ENCODE measurements at places on chromosomes 6 and 20.

- no peak for DNase-seq
These were observed 91.6 kb upstream of the DST start for GRCh38 chr6:56734335-56734734.

DNA sequence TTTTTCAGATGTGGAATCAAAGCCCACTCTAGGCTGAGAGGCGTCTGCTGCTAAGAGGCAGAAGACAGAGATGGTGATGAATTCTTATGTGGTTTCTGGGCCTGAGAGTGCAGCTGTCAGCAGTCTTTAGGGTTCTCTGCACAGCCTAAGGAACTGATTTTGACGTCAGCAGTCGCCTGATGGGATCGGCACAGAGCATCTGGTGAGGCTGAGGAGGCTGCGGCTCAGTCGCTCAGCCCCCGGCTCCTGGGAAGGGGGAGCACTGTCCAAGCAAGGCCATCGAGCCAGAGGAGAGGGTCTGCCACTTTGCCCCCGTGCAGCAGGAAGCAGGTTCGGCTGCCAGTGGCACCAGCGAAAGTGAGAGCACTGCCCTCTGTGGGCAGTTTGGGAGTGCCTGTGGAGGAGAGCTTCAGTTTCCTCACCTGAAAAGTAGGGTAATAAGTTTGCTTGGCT, 92.5 kb downstream of the TCP11 start:
- DNase-seq = no peak

- DNase-seq = no peak
These were observed 184.3 kb upstream of the OLIG3 start for GRCh38 chr6:137678451-137678850.

GRCh38 chr20:58071298-58071697, 157.2 kb downstream of the ANKRD60 start:
- DNase-seq = no peak

DNA sequence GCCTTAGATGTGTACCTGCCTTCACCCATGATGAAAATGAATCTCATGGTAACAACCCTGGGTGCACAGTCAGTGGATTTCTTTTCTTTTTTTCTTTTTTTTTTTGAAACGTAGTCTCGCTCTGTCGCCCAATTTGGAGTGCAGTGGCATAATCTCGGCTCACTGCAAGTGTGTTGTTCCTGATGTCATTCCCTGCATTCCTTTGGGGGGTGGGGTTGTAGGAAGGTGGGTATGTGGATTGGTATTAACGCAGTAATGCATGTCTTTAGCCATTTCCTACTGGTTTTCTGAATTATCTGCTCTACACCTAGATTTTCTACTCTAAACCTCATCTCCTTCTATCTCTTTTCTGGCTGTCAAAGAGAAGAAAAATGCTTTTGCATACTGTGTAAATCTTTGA, 146.6 kb downstream of the RNF144B start:
- DNase-seq = no peak

- no peak for DNase-seq
These were observed 82.3 kb downstream of the CEBPB start for GRCh38 chr20:50272724-50273446.

DNA sequence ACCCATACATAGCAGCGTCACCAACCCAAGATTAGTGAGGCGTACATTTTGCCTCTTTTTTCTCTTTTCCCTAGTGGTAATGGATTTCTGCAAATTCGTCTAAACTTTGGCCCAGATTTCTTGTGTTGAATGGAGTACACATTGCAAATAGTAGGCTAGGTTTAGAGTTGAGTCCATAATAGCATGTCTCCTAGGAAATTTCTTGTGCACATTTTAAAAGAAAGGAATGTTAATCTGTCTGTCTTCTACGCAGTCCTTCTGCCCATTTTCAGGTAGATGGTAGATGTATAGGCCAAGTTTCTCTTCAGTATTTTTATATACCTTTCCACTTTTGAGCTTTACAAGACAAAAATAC, 15.7 kb downstream of the TAB2 start:
- no peak for DNase-seq

GRCh38 chr6:34247481-34248197, 1.2 kb downstream of the SMIM29 start:
- DNase-seq = no peak

DNA sequence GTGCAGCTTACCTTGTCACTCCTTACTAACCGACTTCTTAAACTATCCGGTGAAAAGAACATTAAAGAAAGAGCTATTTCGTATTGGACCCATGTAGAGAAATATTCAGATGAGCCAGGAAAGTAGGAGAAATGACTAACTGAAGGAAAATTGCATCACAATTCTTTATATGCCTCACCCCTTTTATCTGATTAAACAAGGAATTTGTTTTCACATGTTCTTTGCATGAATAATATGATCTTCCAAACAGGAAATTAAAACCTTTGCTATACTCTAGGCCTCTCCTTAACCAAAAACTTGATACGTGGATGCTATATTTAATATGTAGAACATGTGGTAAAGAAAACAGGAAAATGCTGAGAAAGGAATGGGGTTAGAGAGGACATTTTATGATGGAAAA, 41.9 kb upstream of the LRRC1 start:
- DNase-seq = no peak

DNA sequence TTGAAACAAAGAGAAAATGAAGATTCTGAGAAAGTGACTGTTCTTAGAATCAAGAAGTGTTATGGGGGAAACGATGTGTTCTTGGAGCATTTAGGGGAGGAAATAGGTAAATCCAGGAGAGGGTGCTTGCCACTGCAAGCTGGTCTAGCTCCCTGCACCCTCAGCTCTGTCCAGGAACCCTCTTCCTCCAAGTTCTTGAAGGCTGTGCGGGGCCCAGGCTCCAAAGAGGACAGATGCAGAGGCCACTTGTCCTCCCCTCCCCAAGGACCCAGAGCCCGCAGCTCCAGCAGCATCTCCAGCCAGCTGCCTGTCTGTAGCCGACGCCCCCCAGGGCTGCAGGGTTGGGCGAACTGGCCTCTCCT, 87.9 kb downstream of the CDC5L start:
- DNase-seq = no peak

DNA sequence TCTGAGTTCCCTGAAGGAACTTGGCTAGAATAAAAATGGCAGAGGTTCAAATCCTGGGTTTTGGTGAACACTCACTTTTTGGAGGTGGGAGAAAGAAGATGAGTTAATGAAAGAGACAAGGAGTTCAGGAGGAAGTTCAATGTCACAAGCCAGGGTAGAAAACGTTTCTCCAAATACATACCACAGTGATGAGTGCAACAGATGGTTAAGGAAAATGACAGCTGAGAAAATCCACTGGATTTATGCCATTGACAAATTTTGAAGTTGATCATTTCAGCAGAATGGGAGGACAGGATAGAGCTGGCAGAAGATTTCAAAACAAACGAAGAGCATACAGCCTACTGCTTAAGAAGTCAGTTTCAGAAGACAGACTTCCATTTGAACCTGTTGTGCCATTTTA, 122.7 kb downstream of the GFRAL start:
- no peak for DNase-seq

GRCh38 chr6:126359936-126360537, 20.1 kb downstream of the CENPW start:
- no peak for DNase-seq

DNA sequence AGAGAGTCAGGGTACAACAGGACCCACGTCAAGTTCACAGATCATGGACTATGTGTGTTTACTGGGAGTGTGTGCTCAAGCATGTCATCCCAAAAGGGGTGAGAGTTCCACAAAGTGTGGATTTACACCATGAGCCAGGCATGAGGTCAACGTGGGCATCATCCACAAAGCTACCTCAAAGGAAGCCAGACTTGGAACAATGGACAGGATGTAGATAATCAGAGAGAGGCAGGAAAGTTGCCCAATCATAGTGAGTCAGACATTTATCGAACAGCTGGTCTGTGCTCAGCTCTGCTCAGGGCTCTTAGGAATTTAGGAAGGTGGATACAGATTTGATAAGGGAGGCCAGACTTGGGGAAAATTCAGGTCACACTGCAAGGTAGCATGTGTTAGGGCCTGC, 317.2 kb upstream of the CDYL start:
- DNase-seq = peak; percentile 27

DNA sequence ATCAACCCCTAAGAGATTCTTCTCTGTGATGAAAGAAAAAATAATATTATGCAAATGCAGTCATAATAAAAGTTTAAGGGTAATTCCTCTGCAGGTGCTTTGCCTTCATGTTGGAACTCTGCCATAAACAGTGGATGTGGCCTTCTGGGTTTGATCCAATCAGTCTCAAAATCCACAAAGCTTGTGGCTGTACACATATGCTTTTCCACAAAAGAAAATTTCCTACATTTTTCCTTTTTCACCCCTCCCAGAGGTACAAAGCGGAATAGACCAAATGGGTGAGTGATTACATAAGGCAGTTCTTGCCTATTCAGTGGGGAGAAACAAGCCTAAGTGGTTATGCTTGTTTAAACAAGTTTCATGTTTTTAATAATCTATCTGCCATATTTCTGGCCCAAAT, 16.7 kb downstream of the CALHM5 start:
- DNase-seq = no peak

DNA sequence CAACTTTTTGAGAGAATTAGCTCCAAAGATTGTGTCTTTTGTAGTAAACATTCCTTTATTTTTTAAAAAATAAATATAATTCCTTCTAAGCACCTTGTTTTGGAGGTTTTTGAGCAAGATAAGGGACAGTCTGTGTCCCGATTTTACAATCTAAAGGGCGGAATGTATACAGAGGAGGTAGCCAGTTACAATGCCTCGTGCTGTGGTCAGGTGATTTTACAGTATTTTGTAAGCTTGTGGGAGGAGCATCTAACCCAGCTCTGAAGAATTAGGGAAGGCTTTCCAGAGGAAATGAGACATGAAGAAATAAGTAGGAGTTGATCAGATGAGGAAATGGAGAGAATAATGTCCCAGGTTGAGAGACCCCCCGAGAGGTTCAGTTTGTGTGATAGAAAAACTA, 1.3 kb downstream of the HINT3 start:
- DNase-seq = peak; percentile 58

DNA sequence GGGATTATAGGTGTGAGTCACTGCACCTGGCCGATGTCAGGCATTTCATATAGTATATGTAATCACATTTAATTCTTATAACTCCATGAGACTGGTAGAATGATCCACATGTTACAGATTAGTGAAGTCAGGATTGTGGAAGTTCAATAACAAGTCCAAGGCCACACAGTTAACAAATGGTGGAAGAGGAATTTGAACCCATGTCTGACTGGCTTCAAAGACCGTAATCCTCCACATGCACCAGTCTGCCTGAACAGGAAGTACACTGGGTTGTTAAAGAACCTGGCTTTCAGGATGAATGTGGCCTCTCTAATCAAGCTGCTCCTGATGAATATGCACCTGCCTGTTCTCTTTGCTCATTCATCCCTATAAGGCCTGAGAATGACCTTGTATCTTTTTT, 122.0 kb upstream of the HDAC2 start:
- no peak for DNase-seq

- DNase-seq = no peak
These were observed 32.1 kb downstream of the PREX1 start for GRCh38 chr20:48795732-48796131.

GRCh38 chr6:100229512-100229911, 235.2 kb downstream of the SIM1 start:
- DNase-seq = no peak

DNA sequence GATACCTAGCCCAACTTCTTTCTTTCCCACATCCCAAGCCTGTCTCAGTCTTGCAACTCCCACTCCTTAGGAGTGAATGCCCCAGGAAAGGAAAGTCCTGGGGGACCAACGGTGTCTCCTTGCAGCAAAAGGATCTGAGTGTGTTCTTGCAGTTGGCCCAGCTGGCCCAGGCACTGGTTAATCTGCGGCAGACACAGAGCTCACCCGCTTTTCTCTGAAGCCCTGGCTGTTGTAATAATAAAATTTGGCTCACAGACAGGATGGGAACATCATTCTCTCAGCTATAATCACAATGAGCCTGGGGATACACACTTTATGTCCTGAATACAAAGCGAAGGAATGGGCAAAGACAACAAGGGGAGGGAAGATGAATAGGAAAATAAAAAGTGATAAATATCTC, 287.0 kb upstream of the PRND start:
- no peak for DNase-seq

DNA sequence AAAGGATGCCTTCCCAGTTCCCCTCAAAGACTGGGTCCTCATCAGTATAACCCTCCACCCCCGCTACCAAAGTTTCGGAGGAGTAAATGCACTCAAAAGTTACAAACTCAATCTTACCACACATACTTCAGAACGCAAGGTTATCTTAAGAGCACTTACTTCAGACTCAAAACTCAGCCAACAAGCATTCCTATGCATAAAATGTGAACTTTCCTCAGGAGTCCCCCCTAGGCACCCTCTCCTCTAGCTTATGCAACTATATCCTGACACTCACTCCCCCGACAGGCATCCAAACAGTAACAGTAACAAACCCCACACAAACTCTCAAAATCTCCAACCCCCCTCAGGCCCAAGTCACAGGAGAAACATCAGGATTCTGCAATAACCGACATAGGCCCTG, 11.1 kb upstream of the ADTRP start:
- no peak for DNase-seq

GRCh38 chr6:36769183-36769675, 70.0 kb downstream of the CPNE5 start:
- DNase-seq = no peak

- no peak for DNase-seq
These were observed 262.2 kb upstream of the CEP162 start for GRCh38 chr6:84489598-84489997.

- no peak for DNase-seq
These were observed 116.2 kb upstream of the SYNDIG1 start for GRCh38 chr20:24353135-24353690.

GRCh38 chr6:537114-537513, 119.8 kb downstream of the HUS1B start:
- DNase-seq = no peak

DNA sequence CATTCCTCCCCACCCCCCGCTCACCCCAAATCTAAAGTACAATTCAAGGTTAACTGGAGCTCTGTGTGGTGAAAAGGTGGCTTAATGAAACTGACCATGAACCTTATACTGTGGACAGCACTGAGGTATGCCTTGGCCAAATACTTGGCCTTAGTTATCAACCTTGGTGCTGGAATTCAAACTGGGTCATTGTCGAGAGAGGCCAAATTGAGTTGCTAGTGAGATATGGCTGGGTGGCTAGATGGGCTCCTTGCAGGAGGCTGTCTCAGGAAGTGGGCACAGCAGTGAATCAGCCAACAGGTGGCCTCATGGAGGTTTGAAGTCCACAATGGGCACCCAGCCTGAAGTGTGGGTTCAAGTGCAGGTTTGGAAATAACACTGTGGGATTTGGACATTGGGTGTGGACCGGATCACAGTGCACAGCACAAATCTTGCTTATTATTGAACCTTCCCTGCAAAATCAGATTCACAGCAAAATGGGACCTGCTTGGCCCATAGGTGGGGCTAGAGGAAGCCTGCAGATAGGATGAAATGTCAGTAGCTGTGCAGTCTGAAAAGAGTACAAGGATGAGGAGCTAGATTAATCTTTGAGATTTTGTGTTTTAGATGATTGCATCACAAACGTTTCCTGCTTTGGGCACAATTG, 5.6 kb upstream of the BTBD3 start:
- no peak for DNase-seq

DNA sequence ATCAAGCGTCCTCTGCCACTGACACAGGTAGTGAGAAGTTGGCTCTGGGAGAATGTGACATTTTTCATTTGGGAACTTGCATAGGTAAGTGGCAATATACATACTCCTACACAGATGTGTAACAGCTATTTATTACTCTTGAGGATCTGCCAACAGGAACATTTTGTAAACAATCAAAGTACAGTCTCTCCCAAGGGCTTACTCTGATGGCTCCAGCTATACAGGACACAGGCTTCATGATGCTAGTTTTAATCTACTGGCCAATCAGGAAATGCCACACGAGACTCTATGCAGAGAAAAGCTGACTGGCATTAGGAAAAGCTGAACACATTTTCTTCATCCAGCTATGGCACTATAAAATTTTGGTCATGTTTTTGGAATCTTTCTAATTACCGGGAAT, 57.8 kb downstream of the POPDC3 start:
- no peak for DNase-seq
